Astrocyte of the spinal cord (primary cell): ENCODE measurements at places on chromosomes 5 and 9.

- DNase-seq: peak; percentile 73
Observed at GRCh38 chr9:29456940-29457339, 1883.7 kb upstream of the C9orf72 start.

GRCh38 chr9:34230556-34230955 lies 51.7 kb downstream of the UBAP1 start:
- no peak for DNase-seq

- no peak for DNase-seq
Observed at GRCh38 chr5:177290816-177291596, 12.5 kb downstream of the RAB24 start.

- no peak for DNase-seq
Observed at GRCh38 chr5:107289030-107289714, 381.6 kb downstream of the EFNA5 start.

GRCh38 chr9:124257070-124257843 lies 492 bp upstream of the NEK6 start:
- DNase-seq: peak; percentile 39

GRCh38 chr9:109255394-109255793 lies 65.5 kb downstream of the EPB41L4B start:
- no peak for DNase-seq

GRCh38 chr5:122056913-122057312 lies 21.1 kb downstream of the LOX start:
- DNase-seq: no peak

GRCh38 chr9:127629468-127630081 lies 17.5 kb downstream of the STXBP1 start:
- DNase-seq: peak; percentile 3

DNA sequence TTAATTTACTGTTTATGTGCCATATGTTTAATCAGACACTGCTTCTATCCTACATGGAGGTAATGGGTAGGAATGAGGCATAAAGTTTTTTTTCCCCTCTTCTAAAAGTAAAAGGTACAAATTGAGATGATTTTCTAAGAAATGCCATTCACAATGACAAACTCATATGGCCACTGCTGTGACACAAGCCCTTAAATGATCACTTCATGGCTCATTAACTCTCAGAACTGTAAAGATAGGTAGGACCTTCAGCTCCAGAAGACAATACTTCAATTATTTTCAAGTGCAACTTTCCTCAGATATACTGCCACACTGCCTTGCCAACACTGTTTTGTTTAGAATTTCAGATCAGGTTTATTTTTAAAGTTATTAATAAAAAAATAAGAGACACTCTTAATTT lies 362.9 kb upstream of the ZNF608 start:
- no peak for DNase-seq
